Activated CD8-positive, alpha-beta memory T cell treated with anti-CD3 and anti-CD28 coated beads for 48 hours (primary cell): ENCODE measurements at places on chromosomes 2 and 18.

GRCh38 chr2:228140934-228141528 is 40.5 kb downstream of the SPHKAP start:
- DNase-seq: no peak

GRCh38 chr2:234975611-234976010 is 23.8 kb downstream of the SH3BP4 start:
- DNase-seq: no peak

DNA sequence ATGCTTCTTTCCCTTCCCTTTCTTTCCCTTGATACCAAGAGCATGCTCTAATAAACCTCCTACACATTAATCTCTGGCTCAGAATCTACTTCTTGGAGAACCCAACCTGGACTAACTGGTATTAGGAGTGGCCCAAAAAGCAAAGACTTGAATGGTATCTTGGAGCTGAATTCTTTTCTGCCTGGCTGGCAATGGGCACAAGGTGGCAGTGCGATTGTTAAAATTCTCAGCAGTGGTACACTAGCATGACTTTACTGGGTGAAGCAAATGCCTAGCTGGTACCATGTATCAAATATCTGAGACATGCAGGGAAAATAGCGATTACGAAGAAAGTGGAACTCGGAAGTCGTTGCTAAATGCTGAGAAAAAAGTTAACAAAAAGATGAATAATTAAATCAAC is 376.1 kb downstream of the XIRP2 start:
- DNase-seq: no peak

GRCh38 chr18:60003610-60004185 is 103.9 kb downstream of the PMAIP1 start:
- no peak for DNase-seq

DNA sequence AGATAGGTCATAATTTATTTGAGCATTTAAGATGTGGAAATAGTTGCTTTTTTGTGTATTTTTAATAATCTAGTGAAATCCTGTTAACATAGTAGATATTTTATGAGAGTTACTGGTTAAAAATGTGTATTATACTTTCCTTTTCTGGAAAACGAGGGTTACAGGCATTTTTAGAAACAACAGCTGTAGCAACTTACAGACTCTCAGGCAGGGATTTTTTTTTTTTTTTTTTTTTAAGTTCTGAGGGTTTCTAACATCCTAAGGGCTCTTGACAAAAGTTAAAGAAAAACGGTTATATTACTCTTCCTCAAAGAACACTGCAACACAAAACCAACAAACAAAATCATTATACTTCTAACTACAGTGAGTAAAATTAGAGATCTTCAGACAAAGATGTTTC is 205.9 kb downstream of the ACKR3 start:
- no peak for DNase-seq

- no peak for DNase-seq
Observed at GRCh38 chr18:55048892-55049291, 89.6 kb upstream of the CCDC68 start.

GRCh38 chr2:44168681-44169154 is at the start of gene PPM1B:
PPM1B (plus strand) TSS chr2:44168875; CDS start chr2:44201200, 32,325 bp downstream.
- peak; percentile 99 for DNase-seq

- no peak for DNase-seq
Observed at GRCh38 chr2:26235089-26235488, 9.3 kb downstream of the HADHA start.

DNA sequence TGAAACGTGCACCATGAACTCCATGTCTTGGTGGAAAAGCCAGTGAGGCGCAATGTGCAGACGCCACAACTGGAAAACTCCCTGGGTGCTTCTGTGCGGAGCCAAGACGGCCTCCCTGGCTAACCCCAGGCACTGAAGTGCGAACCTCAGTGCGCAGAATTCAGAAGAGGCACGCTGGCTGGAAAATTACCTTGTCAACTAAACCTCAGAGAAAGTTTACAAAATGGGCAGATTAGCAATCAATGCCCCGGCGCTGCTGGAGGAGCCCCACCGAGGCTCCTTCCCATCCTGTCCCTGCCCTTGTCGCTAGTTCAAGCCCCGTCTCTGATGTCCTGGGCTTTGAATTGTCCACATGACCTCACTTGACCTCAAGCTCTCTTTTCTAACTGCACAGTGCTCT is 22.2 kb downstream of the SNORC start:
- no peak for DNase-seq

GRCh38 chr2:15782009-15782751 is 158.2 kb upstream of the MYCN start:
- no peak for DNase-seq

- DNase-seq: no peak
Observed at GRCh38 chr2:239955989-239956817, 68.9 kb downstream of the NDUFA10 start.

GRCh38 chr2:207802650-207803049 is 32.9 kb upstream of the FZD5 start:
- no peak for DNase-seq

- no peak for DNase-seq
Observed at GRCh38 chr2:105364436-105365139, 27.2 kb downstream of the C2orf49 start.

DNA sequence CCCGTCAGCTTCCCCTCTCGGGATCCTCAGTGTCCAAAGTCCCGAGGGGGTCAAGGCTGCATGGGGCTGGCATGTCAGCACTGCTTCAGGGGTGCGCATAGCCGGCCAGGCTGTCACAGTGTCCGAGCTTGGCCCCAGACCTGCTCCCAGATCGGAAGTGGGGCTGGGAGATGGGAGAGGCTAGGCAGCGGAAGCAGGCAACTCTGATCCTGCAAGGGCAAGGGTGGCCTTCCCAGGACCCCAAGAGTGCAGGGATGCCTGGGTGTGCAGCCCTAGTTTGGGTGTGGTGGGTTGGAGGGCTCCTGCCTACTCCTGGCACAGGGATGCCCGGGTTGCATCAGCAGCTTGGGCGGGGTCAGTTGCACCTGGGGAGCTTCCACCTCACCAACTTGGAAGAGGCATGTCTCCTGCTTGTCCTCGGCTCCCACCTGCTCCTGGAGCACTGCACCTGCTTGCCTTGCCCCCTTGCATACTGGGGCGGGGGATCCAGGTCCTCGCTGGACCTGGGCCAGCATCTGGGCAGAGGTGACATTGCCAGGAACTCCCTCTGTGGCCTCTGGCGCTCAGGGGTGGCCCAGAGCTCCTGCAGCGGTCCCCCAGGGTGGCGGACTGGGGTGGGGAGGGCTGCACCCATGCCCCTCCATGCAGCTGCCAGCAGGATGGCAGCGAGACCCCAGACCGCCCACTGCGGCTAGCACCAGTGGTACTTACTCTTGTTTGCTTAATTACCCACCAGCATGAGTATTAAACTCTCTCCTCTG is 41.3 kb downstream of the CBLN2 start:
- no peak for DNase-seq

DNA sequence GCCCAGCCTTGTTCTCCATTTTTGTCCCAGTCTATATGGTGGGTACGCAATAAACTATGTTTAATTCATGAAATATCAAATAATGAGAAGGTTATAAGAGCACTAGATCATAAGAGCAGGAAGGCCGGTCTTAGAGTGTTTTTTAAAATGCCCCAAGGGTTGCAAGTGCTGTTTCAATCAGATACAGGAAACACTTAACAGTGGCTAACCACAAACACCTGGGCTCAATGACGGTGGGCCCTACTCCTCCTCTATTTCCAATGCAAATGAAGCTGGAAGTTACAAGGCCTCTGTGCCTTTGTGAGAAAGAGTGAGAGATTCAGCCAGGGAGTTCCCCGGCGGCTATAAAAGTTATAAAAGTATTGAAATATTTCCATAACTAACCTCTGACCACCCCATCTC is 18.9 kb upstream of the WDR33 start:
- no peak for DNase-seq

DNA sequence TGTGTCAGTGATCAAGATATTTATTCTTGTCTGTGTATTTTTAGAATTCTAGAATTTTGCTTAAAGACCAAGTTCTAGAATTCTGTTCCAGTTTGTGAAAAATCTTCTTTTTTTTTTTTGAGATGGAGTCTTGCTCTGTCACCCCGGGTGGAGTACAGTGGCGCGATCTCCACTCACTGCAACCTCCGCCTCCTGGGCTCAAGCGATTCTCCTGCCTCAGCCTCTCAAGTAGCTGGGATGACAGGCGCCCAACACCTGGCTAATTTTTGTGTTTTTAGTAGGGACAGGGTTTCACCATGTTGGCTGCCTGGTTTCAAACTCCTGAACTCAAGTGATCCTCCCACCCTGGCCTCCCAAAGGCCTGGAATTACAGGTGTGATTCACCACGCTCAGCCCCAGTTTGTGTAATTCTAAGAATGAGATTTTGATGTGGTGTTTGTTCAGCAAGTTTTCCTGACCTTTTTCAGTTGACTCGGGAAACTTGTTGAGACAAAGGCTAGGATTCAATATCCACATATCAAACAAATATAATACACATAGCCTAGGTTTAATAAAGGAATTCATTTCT is 3.6 kb downstream of the EIF5B start:
- no peak for DNase-seq

- DNase-seq: no peak
Observed at GRCh38 chr2:173400760-173401159, 46.1 kb downstream of the CDCA7 start.

- no peak for DNase-seq
Observed at GRCh38 chr2:50645346-50645745, 386.6 kb downstream of the NRXN1 start.

DNA sequence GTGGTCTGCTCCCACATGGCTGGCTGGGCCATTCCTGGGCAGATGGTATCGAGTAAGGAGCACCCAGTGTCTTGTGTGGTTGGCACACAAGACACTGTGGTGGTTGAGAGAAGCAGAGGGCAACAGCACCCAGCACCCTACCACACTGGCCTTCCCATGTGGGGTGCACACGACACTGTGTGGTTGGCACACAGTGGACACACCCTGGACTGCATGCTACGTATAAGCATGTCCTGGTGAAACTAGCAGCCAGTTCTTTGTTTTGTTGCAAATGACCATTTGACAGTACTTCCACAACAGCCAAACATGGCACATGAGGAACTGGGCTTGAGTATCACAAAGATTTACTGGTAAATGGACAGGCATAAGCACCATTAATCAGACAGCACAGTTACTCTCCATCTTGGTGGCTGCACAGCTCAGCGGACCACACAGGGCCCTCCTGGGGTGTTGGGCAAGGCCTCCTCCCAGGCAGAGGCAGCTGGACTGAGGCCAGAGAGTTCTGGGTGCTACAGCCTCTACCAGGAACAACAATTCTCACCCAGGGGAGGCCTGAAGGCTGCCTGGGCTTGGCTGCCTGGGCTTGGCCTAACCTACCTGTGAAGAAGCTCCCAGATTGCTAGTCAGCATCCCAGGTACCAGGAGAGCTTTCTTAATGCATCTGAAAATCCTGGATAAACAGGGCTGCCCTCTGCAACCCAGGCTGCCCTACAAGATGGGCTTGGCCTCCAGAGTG is 59.3 kb upstream of the ALPP start:
- no peak for DNase-seq

- DNase-seq: no peak
Observed at GRCh38 chr2:157880927-157881326, 4.8 kb upstream of the ACVR1 start.

- DNase-seq: no peak
Observed at GRCh38 chr2:109164739-109165221, 35.8 kb downstream of the SH3RF3 start.

- no peak for DNase-seq
Observed at GRCh38 chr2:8531481-8531880, 150.4 kb upstream of the ID2 start.

DNA sequence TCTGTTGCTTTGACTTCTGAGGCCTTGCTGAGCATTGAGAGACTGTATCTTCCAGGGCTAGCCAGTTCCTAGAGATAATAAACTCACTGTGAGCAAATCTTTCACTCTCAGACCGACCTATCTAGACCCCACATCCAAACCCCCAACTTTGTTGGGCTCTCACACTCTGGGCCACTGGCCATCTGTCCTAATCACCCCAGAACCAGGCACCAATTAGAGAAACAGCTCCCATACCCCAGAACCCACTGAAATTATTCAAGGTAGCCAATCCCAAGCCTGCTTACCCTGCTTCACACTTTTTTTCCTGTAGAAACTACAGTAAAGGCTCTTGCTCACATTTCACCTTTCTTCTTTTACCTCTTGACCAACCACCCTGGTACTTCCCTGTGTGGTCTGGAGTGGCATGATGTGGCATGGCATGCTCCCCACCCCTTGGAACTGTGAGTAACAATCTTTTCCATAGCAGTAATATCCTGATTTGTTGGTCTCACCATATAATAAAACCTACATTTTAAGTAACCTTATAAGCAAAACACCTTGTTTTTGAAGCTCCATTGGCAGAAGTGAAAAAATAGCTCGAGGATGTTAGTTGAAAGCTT is 55.2 kb downstream of the ANKRD12 start:
- no peak for DNase-seq

- DNase-seq: no peak
Observed at GRCh38 chr18:31450409-31450808, 2.9 kb downstream of the DSG3 start.

DNA sequence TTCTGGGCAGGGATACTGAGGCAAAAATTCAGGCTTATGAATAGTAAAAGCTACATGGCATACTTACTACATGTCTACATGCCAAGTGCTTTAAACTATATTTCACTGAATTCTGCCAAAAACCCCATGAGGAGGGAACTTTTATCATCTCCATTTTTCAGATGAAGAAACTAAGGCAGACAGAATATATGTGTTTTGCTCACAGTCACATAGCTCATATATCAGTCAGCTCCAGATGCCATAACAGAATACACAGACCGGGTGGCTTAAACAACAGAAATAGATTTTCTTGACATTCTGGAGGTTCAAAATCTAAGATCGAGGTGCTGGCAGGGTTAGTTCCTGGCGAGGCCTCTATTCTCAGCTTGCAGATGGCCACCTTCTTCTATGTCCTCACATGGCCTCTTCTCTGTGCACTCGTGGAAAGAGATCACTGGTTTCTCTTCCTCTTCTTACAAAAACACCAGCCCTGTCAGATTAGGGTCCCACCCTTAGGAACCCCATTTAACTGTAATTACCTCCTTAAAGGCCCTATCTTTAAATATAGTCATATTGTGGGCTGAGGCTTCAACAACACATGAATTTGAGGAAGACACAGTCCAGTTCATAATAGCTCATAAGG is 27.1 kb upstream of the CREB1 start:
- DNase-seq: no peak

DNA sequence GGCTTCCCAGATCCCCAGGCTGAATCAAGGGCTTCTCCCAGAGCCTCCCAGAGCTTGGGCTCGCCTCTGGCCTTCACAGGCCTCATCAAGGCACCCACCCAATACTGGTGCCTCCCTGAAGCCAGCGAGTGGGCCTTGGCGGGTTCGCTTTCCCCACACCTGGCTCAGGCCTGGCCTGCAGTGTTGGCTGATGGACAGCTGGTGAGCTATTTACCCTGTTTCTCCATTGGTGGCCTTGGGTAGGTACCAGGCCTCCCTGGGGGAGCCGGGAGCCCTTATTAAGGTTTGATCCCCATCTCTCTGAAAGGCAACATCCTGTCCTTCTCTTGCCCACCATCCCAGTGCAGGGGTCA is 18.2 kb upstream of the DUSP2 start:
- peak; percentile 29 for DNase-seq
